ENCODE measurements at places on chromosomes 2 and 18. TPM values are rescaled to one million over a fixed set of nuclear protein-coding genes. Genes with fewer than 3 reads are reported as not detected.

The MC2R gene
- not detected for total RNA-seq

The NHEJ1 gene
- total RNA-seq: 22.7 TPM

The IL36RN gene
- not detected for total RNA-seq

The PAX8 gene
- not detected for total RNA-seq

The PARD3B gene
- 4.9 TPM for total RNA-seq

The AGXT gene
- total RNA-seq: not detected

The ICA1L gene
- 3.4 TPM for total RNA-seq

The TMEM200C gene
- 8.3 TPM for total RNA-seq

The ZNF385B gene
- total RNA-seq: 2.9 TPM

The CNTNAP5 gene
- 0.17 TPM for total RNA-seq

The GCA gene
- 37.2 TPM for total RNA-seq

The ZNF396 gene
- total RNA-seq: 0.74 TPM

The CGREF1 gene
- 3.4 TPM for total RNA-seq

The IL36G gene
- not detected for total RNA-seq

The ASB18 gene
- not detected for total RNA-seq

The ERBB4 gene
- 0.34 TPM for total RNA-seq

The CCDC141 gene
- 21.6 TPM for total RNA-seq

The M1AP gene
- total RNA-seq: 4.8 TPM

All from H1 (cell line).